Suprapubic skin (tissue), 4 donors: ENCODE measurements at places on chromosomes 11 and 22.

GRCh38 chr11:9847636-9848035 is 183.8 kb downstream of the SWAP70 start:
- DNase-seq = no peak

DNA sequence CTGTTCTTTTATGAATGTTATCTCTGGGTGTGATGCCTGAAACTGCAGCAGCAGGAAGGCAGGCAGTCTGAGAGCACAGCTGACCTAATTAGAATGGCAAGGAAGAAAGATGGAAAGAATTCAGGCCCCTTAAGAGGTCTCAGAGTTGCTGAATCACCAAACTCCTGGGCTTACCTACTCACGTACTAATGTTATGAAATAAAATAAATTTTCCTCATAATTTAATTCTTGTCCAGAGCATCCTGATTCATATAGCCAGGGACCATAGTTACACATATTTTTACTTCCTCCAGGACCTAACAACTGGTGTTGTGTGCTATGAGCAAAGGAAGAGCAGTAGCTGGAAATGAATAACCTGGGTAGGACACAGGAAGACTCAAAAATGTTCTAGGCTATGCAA is 41.9 kb downstream of the SNX19 start:
- no peak for DNase-seq

GRCh38 chr11:59616396-59616982 is 915 bp upstream of the OSBP start:
- DNase-seq = no peak

GRCh38 chr11:62954478-62954877 is 30.3 kb downstream of the SLC22A6 start:
- DNase-seq = no peak

- DNase-seq = no peak
Observed at GRCh38 chr11:7591107-7591894, 77.5 kb downstream of the PPFIBP2 start.

GRCh38 chr11:68673306-68673945 is 10.9 kb upstream of the GAL start:
- DNase-seq = no peak

DNA sequence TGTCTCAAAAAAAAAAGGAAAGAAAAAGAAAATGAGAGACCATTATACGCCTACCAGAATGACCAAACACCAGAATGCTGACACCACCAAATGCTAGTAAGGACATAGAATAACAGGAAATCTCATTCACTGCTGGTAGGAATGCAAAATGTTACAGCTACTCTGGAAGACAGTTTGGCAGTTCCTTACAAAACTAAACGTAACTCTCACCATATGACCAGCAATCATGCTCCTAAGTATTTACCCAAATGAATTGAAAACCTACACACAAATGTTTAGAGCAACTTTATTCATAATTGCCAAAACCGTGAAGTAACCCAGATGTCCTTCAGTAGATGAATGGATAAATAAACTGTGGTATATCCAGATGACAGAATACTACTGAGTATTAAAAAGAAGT is 7.2 kb downstream of the CHKA start:
- no peak for DNase-seq

DNA sequence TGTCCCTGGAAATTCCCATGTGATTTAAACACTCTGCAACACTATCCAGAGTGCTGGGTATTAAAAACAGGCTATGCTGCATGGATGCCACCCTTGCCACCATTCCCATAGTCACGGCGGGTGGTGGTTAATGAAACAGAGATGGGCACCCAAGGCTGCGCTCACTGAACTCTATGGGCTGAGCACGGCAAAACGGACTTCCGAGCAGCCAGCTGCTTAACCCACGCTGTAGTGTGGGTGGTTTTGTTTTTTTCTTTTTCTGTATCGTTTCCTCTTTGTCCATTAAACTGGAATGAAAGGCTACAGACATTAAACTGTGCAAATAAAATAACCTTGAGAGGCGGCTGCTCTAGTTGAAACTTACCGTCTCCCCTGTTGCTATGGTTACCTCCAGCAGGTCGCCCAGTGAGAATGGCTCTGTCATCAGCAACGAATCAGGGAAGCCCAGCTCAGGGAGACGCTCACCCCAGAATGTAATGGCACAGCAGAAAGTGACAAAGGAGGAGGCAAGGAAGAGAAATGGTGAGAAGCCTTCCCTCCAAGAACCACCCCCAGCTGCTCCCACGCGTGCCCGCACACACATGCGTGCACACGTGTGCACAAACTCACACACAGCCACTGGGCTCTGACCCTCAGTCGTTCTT is 102.1 kb downstream of the C11orf91 start:
- DNase-seq = no peak

- no peak for DNase-seq
Observed at GRCh38 chr11:99406345-99406744, 385.6 kb downstream of the CNTN5 start.
